Suppressor macrophage treated with lipopolysaccharide for 1 hour (primary cell): ENCODE measurements at places on chromosomes 16 and 17.

- no peak for DNase-seq
Observed at GRCh38 chr16:84310642-84311041, 16.0 kb downstream of the WFDC1 start.

DNA sequence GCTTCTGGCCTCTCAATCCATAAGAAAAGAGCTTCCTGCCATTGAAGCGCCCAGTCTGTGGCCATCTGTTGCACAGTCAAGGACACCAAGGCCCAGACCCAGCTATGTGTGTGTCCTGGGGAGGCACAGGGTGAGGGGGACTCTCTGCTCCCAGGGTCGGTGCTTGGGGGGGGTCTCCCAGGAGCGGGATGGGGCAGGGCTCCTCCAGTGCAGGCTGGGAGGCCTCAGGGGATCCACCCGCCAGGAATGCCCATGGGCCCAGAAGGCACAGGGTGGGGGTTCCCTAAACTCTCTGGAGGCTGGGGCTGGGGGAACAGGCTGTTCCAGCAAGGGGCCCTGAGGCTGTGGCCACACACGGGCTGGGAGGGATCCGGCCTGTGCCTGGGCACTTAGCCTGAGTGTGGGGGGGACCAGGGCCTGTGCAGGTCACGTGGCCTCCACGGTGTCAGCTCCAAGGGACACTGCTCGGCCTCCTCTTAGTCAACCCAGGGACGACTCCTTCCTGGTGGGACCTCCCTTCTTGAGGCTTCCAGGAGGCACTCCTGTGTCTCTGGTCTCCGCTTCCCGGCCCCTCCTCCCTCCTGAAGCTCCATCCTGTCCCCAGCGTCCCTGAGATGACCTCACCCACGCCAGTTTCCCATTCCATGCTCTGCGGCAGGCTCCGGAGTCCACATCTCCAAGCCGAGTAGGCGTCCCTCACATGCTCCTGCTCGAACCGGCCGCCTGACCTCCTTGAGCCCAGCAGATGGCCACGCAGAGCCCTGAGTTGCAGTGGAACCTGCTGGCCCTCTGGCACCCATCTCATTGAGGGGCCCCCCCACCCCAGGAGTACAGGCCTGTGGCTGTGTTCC, 23.1 kb upstream of the BAHCC1 start:
- DNase-seq = peak; percentile 72

- peak; percentile 80 for DNase-seq
Observed at GRCh38 chr17:66906321-66907278, 57.9 kb upstream of the CACNG4 start.

GRCh38 chr16:11562941-11563340, 23.8 kb downstream of the LITAF start:
- no peak for DNase-seq

- DNase-seq = no peak
Observed at GRCh38 chr16:4557973-4558372, 1.8 kb downstream of the C16orf96 start.

- DNase-seq = peak; percentile 8
Observed at GRCh38 chr17:1043601-1044251, 46.8 kb downstream of the TIMM22 start.

- no peak for DNase-seq
Observed at GRCh38 chr17:72812823-72813222, 279.7 kb downstream of the SLC39A11 start.

DNA sequence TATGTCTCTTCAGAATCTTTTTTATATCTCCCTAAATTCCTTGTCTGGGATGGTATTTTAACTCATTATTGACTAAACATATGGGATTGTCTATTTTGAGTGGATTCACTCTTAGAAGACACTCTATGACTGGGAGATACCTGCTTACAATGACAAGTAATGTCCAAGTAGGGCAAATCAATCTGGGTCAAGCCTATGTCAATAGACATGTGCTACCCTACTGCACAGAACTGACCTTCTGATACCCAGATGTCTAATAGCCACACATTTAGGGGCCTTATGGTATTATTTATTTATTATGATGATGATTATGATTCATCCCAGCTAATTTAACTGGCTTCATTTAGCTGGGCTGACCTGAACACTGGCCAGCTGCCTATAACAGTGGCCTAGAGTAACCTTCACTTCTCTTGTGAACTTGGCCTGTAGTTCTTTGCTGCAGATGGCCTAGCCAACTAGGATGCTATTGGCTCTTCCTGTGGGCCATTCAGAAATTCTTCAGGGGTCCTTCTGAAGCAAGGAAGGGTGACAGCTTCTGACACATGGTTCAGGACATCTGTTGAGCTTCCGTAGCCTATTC, 138.0 kb downstream of the ANKFN1 start:
- no peak for DNase-seq

GRCh38 chr17:752620-753219, 656 bp upstream of the GEMIN4 start:
- peak; percentile 18 for DNase-seq

DNA sequence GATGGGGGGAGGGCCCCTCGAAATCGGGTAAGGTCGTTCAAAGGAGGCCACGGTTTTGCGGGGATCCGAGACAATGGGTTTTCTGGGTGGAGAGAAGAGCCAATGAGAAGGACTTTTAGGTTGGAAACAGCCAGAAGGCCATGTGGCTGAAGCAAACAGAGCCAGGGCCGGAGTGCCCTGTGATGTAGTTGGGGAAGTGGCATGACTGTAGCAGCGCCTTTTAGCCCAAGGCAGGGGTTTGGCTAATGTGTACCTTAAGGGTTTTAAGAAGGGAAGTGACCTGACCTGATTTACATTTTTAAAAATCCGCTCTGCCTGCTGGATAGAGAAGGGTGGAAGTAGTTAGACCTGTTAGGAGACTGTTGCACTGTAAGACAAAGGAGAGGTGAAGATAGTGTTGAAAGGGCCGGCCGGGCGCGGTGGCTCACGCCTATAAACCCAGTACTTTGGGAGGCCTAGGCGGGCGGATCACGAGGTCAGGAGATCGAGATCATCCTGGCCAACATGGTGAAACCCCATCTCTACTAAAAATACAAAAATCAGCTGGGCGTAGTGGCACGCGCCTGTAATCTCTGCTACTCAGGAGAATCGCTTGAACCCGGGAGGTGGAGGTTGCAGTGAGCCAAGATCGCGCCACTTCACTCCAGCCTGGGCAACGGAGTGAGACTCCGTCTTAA, 1.0 kb downstream of the LYRM1 start:
- DNase-seq = peak; percentile 81

- no peak for DNase-seq
Observed at GRCh38 chr16:3640632-3641501, 13.6 kb upstream of the DNASE1 start.

GRCh38 chr16:10081201-10081940, 100.9 kb downstream of the GRIN2A start:
- no peak for DNase-seq

GRCh38 chr16:11155284-11155806, 100.7 kb downstream of the SOCS1 start:
- DNase-seq = no peak

- DNase-seq = no peak
Observed at GRCh38 chr17:18965530-18966236, 13.7 kb downstream of the SLC5A10 start.

DNA sequence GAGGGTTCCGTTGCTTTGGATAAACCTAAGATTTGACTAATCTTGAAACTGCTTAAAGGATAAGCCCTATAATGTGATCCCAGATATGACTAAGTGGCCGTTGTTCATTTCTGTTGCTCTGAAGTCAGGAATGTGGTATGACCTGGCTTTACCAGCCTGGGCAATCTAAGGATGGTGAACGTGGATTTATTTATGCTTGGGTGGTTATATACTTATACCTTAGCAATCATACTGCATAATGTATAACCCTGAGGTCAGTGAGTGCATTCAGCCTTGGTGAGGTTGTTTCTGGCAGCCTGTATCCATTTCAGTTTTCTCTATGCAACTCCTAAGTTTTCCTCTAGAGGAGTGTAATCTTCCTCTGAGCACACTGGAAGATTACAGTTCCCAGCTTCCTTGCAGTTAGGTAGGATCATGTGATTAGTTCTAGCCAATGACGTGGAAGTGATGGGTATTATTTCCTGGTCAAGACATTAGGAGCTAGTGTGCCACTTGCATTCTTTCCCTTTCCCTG, 41.9 kb downstream of the FTO start:
- DNase-seq = no peak

DNA sequence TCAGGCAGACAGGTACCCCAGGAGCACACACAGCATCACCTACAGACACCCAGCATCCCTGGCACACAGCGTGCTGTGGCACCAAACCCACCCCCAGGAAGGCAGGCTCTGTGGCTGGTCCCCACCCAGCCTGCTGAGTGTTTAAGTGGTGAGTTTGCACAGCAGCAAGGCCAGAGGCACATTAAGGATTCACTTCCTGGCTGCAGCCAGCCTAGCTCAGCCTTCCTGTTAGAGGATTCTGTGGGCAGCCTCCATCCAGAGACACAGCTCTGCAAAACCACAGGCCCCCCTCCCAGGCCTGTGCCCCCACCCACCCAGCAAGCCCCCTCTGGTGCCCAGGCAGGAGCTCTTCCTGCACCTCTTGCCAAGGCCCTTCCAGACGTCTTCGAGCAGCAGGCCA, 36.1 kb upstream of the PHB1 start:
- DNase-seq = no peak

- no peak for DNase-seq
Observed at GRCh38 chr16:68090533-68090932, 5.4 kb downstream of the NFATC3 start.

- no peak for DNase-seq
Observed at GRCh38 chr16:66247516-66248481, 118.7 kb upstream of the CDH5 start.

DNA sequence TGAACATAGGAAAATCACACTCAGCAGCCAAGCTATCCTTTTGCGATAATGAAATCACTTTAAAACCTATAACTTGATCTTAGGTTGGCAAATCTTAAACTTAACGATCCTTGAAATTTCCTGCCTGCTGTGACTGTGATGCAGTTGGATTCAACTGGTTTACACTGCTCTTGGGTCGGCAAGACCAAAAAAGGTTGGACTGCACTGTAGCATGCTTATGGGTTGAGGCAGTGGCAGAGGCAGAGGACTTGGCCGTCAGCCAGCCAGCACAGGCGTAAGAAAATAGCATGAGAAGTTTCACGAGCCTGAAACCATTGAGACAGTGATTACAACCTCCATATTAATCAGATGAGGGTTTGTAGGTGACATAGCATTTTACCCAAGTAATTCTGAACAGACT, 21.4 kb downstream of the WSB1 start:
- no peak for DNase-seq

DNA sequence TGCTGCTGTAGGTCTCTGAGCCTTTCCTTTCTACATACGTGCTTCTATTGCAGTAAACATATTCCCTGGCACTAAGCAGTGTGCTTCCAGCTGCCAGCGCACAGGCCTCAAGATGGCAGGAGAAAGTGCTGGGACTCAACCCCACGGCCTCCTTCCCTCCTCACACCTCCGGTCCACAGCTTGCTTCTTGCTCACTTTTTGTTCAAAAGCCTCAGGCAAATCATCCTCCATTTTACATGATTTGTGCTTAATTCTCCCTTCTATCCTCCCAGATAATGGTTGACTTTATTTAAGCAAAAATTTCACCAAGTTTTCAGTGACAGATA, 5.4 kb downstream of the CDK5R1 start:
- no peak for DNase-seq

DNA sequence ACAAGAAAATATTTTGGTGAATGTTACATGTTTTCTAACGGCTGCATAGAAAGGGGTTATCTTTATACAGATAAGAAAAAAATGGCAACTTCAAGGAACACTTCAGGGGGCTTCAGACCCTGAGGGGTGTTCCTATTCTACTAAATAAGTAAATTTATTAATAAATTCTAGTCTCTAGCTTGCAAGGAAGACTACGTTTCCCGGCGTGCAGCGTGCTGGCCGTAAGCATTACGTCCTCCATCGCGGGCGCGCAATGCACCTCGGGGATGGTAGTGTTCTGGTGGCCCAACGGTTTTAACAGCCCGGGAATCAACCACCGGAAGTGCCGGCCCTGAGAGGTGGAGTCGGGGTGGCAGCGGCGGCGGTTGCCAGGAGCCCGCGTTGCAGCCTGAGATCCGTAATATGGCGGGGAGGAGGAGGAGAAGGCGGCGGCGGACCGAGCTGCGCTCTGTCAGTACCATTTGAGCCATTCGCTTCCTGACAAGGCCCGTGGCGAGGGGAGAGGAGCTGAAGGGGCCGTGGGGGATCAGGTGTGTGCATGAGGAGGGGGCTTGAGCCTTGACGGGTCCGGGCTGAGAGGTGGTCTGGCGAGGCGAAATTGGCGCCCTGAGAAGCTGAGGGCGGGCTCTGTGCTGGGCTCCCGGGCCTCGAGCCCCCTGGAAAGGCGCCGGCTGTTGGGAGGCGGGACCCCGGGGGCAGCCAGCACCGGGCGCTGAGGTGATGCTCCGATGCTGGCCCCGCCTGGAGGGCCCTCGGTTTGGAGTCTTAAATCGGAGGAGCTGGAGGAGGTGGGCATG, at the start of gene CCP110:
TSS of gene CCP110 (plus strand) at position 384 of the 797 bp plus-strand sequence. CDS start 3,940 bp downstream, outside the sequence.
- DNase-seq = peak; percentile 97

DNA sequence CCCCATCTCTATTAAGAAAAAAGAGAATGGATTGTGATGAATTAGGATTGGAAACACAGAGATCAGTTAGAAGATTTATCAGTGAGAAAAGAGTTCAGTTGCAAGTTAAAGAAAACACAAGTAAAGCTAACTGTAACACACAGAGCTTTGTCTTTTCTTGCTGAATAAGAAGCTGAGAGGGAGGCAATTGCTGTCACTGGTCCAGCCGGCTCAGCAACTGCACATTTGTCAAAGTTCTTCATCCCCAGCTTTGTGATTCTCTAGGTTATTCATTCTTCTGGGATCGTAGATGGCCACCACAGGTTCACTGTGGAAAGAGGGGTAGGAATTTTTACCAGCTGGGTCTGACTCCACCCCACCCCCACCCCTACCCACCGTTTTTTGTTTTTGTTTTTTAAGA, 615.7 kb downstream of the WWOX start:
- no peak for DNase-seq

GRCh38 chr17:79406316-79406715, 204.5 kb downstream of the RBFOX3 start:
- no peak for DNase-seq

DNA sequence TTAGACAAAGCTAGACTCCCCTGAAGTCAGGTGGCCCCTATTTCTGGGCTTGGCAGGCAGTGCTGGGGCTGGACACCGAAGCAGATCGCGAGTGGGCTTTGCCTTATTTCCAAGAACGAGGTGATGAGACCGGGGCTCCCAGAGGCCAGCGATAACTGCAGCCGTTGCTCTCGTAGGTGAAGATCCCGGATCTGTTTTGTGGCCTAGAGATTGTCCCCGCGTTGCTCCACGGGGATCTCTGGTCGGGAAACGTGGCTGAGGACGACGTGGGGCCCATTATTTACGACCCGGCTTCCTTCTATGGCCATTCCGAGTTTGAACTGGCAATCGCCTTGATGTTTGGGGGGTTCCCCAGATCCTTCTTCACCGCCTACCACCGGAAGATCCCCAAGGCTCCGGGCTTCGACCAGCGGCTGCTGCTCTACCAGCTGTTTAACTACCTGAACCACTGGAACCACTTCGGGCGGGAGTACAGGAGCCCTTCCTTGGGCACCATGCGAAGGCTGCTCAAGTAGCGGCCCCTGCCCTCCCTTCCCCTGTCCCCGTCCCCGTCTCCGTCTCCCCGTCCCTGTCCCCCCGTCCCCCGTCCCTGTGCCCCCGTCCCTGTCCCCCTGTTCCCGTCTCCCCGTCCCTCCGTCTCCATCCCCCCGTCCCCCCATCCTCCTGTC, 1.5 kb upstream of the TBCD start:
- DNase-seq = no peak

- no peak for DNase-seq
Observed at GRCh38 chr16:54630284-54630967, 300.2 kb upstream of the IRX5 start.

GRCh38 chr16:11491524-11491923, 95.2 kb downstream of the LITAF start:
- no peak for DNase-seq

- DNase-seq = no peak
Observed at GRCh38 chr16:4344983-4345835, 5.9 kb downstream of the PAM16 start.
